ENCODE measurements at places on chromosomes 16 and 17. TPM values are rescaled to one million over a fixed set of nuclear protein-coding genes. Genes with fewer than 3 reads are reported as not detected.
A peak's percentile ranks its signal among the peaks of the same experiment; 100 is the strongest.

DNA sequence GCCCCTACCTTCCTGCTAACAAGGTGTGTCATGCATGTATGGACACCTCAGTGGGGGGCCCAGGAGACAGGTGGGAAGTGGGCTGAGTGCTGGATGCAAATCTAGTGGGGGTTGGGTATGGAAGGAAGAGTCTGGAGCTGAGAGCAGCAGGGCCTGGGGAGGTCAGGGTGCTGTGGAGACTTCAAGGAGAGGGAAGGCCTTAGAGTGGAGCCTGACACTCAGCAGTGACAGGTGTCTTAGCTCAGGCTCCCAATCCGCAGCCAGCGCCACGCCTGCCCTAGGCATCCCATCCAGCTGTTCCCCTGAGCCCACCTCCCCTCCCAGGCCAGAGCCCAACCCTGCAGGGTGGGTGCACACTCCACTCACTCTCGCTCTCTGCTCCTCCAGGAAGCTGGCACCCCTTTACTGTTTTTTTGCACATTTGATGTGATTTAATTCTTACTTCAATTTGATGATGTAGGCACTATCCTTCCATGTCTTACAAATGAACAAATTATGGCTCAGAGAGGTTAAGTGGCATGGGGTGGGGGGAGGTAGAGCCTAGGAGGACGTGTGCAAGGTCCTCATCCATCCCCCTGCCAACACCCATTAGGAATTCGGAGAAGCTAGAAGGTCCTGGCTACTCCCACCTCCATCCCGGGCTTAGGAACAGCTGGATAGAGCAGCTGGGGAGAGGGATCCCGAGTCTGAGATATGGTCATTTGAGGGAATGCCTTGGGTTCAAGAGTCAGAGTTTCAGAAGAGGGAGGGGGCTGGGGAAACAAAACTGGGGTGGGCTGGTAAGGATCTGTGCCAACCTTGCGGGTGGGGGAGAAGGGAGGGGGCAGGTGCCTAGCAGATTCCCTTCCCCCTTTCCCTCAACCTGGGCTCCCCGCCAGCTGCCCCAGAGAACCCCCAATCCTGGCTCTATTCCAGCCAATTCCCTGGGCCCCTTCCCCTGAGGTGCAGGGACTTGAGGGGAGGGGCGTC lies 2.1 kb downstream of the FAM171A2 start:
- DNase-seq: no peak

GRCh38 chr16:4505356-4506147 lies 29.4 kb downstream of the HMOX2 start:
- DNase-seq: no peak

- DNase-seq: no peak
These were observed 629 bp upstream of the RNF135 start for GRCh38 chr17:30969989-30970830.

- DNase-seq: no peak
These were observed 28.8 kb downstream of the HEATR6 start for GRCh38 chr17:60049936-60050335.

DNA sequence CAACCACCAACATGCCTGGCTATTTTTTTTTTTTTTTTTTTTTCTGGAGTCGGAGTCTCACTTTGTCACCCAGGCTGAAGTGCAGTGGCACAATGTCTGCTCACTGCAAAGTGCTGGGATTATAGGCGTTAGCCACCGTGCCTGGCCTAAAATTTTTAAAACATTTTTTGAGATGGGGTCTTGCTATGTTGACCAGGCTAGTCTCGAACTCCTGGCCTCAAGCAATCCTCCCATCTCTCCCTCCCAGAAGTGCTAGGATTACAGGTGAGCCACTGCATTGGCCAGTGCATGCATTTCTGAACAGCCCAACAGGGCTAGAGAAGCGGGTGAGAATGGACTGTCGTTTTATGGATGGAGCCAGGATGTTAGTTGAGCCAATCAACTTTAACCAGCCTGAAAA lies 72.4 kb downstream of the ERCC4 start:
- DNase-seq: no peak

- DNase-seq: no peak
These were observed 7.8 kb upstream of the TEX2 start for GRCh38 chr17:64270885-64271284.

DNA sequence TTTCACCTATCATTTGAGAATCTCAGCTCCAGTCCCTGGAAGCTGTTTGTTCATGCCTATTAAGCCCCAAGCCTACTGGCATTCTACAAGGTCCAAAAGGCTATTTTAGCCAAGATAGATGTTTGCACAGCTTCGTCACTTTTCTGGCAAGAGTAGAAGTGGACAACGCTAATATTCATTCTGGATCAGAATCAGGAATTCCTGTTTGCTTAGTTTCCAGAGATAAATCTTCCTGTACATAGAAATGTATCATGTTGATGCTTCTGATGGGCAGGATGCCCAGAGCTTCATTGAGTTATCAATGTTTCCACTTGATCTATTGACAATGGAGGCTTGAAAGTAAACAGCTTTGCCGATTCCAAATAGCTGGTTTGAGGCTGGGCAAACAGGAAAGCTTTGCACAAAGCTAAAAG lies 260.7 kb upstream of the CA10 start:
- DNase-seq: no peak

- no peak for DNase-seq
These were observed 71.5 kb upstream of the PLCG2 start for GRCh38 chr16:81707411-81708265.

GRCh38 chr16:27879601-27880247 lies 183.8 kb downstream of the GSG1L start:
- DNase-seq: no peak

GRCh38 chr17:10799407-10799806 lies 4.5 kb downstream of the TMEM238L start:
- DNase-seq: no peak

DNA sequence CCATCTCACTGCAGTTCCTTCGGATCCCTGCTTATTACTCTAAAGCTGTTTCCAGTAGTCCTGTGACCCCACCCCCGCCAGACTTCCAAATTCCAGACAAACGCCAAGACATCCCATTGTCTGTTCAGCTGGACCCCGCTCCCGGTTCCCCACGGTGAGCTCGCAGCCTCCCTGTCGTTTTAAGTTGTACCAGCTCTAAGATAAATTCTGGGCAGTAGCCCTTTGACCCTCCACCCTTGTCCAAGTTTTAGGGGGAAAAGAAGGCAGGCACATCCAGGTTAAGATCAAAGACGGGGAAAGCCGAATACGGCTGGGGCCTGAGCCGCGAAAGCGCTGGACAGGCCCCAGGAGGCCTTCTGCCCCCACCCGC lies 589 bp downstream of the ARL6IP1 start:
- no peak for DNase-seq

DNA sequence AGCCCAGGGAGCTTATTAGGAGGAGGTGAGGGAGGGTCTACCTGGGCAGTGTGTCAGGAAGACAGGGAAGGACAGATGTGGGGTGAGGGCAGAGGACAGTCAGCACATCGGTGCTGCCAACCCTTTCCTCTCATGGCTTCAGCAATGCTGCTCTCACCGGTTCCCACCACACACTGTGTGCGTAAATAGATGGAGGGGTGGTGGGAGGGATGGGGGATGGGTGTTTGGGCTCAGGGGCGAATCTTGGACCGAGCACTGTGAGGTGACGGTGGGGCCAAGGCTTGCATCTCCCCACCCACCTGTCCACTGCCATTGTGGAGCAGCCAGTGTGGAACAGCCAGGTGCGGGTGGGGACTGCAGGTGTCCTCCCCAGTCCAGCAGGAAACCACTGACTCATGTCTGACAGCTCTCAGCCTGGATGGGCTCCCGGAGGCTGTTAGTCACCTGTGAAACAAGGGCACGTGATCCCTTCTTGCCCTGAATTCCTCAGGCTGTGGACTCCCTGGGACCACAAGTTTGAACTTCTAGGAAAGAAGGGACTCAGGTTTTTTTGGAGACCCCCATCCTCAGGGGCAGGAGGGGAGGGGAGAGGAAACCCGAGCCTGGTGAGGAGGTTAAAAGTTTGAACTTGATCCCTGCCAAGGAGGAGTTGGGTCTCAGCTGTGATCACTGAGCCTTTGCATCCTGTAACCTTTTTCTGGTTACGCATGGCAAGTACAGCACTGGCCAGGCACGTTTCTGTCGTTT lies 42.7 kb upstream of the SMPD3 start:
- DNase-seq: peak; percentile 29

- no peak for DNase-seq
These were observed 61.2 kb downstream of the MPHOSPH6 start for GRCh38 chr16:82108774-82109173.

DNA sequence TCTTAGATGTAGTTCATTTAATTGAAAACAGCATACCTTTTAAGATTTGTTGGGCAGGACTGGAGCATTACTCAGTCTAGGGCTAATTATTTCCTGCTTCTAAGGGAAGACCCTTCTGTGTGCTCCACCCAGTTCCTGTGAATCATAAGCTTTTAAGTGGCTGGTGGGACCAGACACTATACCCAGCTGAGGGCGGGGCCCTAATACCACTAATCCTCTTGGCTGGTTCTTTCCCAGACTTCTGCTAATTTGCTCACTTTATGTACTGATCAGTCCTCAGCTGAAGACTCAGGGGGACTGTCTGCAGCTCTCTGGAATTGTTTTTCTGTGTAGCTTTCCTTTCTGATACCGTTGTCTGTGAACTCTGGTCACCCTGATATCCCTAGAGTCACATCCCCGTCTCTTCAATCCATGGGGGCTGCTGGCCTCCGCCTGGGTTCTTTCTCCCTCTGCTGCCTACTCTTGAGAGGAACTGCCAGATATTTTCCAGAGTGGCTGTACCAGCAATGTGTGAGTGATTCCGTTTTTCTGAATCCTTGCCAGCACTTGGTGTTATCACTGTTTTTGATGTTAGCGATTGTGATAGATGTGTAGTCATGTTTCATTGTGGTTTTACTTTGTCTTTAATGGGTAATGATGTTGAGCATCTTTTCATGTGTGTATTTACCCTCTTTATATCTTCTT lies 35.1 kb downstream of the MFSD11 start:
- no peak for DNase-seq

DNA sequence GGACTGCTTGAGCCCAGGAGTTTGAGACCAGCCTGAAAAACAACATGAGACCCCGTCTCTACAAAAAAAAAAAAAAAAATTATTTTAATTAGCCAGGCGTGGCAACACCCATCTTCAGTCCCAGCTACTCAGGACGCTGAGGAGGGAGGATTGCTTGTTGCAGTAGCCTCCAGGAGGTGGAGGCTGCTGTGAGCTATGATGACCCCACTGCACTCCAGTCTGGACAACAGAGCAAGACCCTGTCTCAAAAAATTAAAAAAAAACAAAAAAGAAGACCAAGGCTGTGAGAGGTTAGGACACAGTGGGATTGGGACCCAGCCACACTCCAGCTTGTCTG lies 1.3 kb upstream of the SNAI3 start:
- DNase-seq: no peak

- peak; percentile 31 for DNase-seq
These were observed 65.9 kb upstream of the IRX6 start for GRCh38 chr16:55257966-55258613.

GRCh38 chr16:1972490-1972877 lies 631 bp downstream of the TBL3 start:
- no peak for DNase-seq

DNA sequence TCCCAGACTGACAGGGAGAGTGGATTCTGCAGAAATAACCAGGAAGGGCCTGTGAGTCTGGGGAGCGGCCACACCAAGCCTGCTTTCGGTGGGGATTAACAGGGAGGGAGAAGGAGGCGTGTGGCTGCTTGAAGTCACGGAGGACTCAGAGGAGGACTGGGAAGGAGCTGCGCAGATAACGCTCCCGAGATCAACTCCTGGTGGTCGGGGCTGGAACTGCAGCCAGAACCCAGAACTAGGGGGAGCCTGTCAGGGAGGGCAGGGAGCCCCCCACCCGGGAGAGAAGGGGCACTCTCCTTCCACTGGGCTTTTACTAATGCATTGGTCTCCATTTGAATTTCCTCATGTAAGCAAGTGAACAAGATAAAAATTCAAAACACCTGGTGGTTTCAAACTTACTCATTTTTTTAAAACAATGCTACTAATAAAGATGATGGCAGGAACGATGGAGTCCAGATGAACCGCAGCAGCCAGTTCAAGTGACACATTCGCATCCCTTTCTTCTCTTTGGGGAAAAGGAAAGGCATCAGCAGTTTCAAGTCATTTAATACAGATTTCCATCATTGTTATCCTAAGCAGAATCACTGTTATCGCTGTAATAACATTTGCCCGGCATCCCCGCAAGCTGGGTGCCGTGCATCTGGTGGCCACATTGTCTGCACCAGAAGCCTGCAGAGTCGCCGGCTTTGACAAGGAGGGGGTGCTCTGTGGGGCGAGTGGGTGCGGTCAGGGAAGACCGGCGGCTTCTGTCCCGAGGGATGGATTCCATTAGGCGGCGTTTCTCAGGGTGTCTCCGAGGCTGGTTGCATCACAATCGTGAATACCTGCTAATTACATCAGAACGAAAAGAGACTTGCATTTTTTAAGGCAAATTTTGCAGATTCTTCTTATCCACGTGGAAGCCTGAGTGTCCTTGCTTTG lies 183.0 kb downstream of the FOXL1 start:
- no peak for DNase-seq

GRCh38 chr16:6957681-6958080 lies 375.0 kb upstream of the RBFOX1 start:
- no peak for DNase-seq

DNA sequence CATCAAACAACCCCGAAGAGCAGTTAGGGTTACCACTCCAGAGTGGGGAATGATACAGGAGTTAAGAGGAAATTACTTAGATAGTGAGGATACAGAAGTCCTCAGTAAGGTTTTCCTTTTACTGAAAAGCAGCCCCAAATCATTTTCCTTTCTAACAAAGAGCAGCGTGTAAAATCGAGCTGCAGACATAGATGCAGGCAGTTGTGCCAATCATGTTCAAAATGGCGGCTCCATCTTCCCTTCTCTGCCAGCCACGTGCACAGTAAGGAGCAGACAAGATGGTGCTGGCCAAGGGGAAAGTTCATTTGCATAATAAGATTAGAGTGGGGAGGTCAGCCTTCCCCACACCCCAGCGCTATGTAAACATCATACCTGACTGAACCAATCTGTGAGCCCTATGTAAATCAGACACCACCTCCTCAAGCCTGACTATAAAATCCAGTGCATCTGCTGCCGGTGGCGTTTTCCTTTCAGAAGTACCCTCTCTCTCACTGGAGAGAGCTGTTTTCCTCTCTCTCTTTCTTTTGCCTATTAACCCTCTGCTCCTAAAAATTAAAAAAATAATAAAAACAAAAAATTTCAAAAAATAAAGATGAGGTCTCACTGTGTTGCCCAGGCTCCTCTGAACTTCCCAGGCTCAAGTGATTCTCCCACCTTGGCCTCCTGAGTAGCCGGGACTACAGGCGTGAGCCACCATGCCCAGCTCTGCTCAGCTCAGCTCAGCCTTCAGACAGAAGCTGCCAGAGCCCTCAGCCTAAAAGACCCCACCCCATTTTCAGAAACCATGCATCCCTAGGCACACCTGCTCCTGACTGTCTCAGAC lies 2.6 kb upstream of the SRL start:
- DNase-seq: no peak

- no peak for DNase-seq
These were observed 98.9 kb downstream of the SDR42E1 start for GRCh38 chr16:81912395-81912794.

GRCh38 chr16:86222547-86222946 lies 287.8 kb upstream of the FOXF1 start:
- DNase-seq: no peak

- DNase-seq: no peak
These were observed 21.9 kb downstream of the STAT5A start for GRCh38 chr17:42309986-42310786.

The DPEP2 gene
- polyA plus RNA-seq: 1.0 TPM

The SPATA22 gene
- 1.1 TPM for polyA plus RNA-seq

The CCDC200 gene
- polyA plus RNA-seq: 7.2 TPM

The HS3ST2 gene
- polyA plus RNA-seq: 0.22 TPM

The MYL11 gene
- polyA plus RNA-seq: 1.0 TPM

The TXNDC17 gene
- 86.9 TPM for polyA plus RNA-seq

Data from right renal cortex interstitium (tissue), 3 donors.